HCT116 (cell line): ENCODE measurements at places on chromosomes 6 and 20. TPM values are rescaled to one million over a fixed set of nuclear protein-coding genes. Genes with fewer than 3 reads are reported as not detected.

Gene IBTK
- total RNA-seq: 36.6 TPM

DNA sequence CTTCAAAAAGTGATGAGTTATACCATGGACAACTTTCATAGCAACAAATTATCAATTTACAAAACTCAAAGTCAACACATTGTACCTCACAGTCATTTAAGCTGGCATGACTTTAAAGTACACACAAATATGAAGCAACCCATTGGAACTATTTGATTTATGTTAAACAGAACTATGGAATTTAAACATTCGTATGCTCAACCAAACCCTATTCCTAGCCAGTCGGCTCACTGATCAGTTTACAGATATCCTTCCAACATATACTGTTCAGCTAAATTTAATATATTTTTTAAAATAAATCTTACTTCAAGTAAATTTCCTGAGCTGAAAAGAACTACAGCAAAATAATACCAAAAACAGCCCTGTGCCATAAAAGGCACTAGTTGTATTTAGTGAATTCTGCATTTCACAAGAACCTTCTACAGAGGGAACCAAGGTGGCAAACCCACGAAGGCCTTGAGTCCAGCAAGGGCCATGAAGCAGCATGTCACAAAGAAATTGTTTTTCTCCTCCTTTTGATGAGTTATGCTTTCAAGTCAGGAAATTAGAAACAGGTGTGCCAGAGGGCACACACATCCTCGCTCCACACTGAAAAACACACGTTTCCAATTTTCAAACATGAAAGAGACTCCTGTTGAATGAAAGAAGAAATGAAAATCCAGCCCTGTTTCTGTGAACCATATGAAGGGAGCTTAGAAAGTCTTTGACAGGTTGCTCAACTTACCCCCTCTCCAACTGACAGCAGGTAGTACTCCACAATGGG, 122.8 kb downstream of the TASP1 start:
- no peak for DNase-seq

Gene GINS1
- total RNA-seq: 30.4 TPM

DNA sequence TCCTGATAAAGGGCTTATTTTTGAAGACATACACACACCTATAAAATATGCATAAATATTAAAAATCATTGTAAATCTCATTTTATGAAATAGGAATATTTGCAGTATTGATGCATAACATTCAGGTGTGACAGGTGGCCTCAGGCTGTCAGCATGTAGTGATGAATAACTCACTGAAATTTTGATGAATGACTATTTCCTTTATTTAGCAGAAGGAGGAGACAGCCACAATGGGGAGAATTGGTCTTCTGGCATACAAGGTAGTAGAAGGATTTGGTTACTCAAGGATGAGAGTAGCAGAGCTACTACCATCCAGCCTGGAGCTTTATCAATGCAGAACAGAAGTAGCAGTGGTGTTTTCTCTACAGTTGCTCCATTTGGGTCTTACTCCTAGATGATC, 47.2 kb downstream of the RGS17 start:
- DNase-seq: no peak

Gene MUCL3
- total RNA-seq: 0.15 TPM

- no peak for DNase-seq
Observed at GRCh38 chr6:137494281-137494987, at the start of gene OLIG3. Gene OLIG3 (minus strand): TSS chr6:137494394. CDS start chr6:137494170, 224 bp downstream.

DNA sequence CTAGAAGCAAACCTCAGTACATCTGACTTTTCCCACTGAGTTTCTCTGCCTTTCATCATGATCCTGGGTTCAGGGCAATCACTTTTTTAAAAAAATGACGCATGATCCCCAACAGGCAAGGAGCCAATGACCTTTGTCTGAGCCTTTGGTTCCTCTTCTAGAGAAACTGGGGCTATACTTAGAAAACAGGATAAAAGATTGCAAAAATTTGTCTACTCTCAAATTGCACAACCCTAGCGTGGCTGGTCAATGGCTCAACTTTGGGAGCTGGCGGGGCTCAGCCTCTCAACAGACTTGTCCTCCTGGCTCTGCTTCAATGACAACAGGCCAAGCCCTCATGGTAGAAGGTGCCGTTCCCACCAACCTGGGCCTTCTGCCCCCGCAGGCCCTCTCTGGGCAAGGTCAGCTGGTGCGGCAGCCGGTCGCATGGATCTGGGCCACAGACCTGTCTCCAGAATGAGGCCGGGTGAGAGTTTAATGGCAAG, 48.7 kb downstream of the PDYN start:
- no peak for DNase-seq

DNA sequence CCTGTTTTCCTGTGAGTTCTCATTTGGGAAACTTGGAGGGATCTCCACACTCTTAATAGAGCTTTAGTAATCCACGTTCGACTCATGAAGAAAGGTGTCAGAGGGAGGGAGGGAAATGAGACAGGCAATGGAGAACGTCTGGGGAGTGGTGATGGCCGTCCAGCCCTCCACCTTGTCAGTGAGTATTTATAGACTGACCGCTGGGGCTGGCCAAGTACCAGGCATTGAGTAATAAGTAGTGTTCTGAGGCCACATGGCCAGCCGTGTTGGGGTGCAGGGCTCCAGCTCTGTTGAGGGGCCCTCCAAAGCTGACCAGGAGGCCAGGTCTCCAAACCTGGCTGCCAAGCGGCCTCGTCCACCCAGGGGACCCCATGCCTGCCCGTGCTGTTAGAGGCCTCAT, 11.3 kb upstream of the DSN1 start:
- DNase-seq: no peak

- DNase-seq: no peak
Observed at GRCh38 chr6:45265246-45265645, 62.9 kb upstream of the RUNX2 start.

Gene PHF10
- total RNA-seq: 45.5 TPM

Gene COL12A1
- total RNA-seq: 23.5 TPM
